ENCODE measurements at places on chromosomes 12 and 14.
A peak's percentile ranks its signal among the peaks of the same experiment; 100 is the strongest.

DNA sequence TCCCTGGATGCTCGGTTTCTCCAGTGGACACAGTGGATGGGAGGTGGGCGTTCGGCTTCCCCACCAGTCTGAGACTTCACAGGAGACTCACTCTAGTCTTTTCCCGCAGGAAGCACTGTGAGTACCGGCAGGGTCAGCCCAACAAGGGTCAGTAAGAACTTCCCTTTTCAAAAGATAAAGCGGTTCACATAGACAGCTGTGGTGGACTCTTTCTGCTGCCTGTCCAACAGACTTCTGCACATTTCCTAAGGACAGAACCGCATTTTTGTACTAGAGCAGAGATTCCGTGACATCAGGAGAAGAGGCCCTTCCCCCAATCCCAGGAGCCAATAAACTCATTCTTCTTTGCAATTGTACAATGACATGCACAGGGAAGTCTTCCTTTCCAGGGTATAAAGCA lies 10.4 kb downstream of the LTBR start:
- DNase-seq, result no peak

DNA sequence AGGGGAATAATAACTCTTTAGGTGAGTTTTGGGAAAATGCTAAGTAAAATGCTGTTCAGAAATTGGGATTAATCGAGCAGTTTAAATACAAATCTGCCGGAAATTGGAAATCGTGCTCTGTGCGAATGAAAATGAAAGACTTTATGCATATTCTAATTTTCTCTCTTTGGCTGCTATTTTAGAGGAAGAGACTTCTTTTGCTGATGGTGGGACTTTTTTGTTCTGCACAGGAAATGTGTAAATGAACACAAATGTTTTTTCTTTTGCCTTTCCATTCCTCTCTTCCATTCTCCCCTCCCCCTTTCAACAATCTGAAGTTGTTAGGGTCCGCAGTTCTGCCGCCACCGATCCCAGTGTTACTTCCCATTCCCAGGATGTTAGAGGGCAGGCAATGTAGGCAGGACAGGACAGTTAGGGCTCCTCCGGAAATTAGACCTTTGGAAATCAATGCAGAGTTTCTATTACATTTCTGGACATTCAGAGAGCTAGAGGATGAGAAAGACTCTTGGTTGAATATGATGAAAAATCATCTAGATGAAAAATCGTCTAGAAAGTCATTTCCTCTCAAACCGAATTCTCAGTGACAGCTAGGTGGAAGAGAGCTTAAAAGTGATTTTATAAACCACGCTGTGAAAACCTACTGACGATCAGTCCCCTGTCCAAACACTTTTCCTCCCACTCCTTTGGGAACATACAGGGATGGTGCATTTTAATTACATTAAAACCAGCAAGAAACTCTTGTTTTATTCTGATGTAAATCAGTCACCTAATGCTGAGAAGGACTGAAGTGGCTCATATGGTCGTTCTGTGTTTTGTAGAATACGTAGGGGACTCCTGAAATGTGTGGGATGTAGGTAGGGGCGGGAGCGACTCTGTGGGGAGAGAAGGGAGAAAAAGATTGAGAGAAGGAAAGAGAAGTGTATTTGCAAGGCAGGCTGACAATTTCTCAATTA lies 17.8 kb downstream of the FOXG1 start:
- no peak for DNase-seq

DNA sequence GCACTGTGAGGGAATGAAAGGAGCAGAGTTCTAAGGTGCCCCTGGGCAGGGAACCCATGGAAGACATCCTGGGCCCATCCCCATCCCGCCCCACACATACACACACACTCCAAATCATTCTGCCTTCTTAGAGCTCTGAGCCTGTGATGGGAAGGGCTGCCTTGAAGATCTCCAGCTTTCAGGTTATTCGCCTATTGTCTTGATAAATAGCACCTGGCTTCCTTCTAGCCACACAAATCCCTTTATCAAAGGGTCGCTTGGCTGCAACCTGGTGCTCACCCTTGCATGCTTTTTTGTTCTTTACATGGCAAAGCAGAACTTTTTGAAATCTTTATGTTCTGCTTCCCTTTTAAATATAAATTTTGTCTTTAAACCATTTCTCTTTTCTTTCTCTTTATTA lies 112.2 kb upstream of the TMTC1 start:
- DNase-seq, result no peak

DNA sequence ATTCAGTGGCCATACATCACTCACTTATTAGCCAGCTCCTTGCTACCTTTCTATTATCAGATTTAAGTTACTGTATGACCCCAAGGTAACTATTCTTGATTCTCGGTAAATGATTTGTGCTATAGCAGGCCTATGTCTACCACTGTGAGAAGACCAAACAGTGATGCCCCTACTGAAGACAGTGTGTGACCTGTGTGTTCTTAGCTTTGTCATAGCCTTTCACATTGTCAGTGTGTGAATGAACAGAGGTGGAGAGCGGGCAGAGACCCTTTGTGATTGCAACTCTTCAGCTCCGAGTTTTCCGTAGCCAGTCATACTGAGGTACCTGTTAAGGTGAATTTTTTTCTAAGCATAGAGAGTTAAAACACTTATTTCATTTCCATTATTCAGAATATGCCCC lies 294.0 kb downstream of the LRFN5 start:
- no peak for DNase-seq

DNA sequence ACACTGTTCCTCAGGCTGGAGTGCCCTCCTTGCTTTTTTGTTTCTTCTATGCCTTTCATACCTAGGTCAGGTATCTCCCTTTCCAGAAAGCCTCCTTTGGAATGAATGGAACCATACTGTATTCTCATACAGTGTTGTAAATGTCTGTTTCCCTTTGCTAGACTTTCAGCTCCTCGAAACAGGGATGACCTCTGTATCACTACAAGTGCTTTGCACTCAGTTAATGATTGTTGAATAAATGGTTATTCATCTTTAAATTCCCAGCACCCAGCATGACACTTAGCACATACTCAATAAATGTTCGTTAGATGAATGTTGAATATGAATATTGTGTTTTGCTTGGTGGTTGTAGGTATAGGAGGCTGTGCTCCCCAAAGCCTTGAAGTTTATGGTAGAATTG lies 5.9 kb upstream of the TULP3 start:
- no peak for DNase-seq

- DNase-seq, result no peak
Observed at GRCh38 chr12:42308390-42308789, 17.5 kb downstream of the ZCRB1 start.

- no peak for DNase-seq
Observed at GRCh38 chr12:71005166-71005565, 84.6 kb upstream of the PTPRR start.

DNA sequence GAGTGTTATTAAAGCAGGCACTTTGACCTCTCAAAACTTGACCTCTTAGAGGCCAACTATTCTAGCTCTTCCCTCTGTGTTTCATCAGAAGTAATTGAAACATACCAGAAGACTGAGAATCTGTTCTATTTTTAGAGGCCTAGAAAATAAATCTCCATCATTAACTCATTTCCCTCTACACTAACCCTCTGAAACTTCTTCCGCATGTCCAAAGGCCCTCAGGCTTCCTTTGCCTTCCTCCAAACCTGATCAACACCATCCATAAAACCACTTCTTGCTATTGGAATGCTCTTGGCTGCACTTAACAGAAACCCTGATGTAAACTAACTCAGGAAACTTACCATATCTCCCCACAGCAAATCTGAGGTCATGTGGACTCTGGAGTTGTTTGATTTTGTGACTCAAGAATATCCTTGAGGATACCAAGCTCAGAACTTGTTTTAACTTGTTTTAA lies 196.4 kb downstream of the RPAP3 start:
- DNase-seq, result peak; percentile 81

DNA sequence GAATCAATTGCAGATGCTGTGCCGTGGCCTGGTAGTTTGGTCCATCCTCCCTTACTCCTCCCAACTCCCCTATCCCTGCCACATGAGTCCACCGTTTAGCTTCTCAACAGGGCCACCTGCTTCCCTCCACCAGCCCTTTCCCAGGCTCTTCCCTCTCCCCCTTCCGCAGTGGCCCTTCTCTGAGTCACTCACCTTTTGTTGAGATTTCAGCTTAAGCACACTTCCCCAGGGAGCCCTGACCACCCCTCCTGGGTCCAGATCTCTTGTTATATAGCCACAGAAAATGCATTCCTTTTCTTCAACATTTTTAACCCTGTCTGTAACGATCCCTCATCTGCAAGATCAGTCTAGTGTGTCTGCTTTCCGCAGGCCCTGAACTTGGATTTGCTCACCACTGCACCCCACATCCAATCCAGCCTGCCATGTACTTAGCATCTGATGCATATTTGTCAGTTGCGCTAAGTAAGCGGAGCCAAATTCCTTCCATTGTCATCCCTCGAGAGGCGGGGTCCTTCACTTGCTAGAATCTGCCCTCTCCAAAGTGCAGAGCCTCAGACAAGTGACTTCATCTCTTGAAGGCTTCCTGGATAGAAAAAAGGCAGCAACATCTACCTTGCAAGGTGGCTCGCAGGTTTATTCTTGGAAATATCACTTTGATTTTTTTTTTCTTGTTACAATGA lies 41.1 kb downstream of the TMEM63C start:
- no peak for DNase-seq

DNA sequence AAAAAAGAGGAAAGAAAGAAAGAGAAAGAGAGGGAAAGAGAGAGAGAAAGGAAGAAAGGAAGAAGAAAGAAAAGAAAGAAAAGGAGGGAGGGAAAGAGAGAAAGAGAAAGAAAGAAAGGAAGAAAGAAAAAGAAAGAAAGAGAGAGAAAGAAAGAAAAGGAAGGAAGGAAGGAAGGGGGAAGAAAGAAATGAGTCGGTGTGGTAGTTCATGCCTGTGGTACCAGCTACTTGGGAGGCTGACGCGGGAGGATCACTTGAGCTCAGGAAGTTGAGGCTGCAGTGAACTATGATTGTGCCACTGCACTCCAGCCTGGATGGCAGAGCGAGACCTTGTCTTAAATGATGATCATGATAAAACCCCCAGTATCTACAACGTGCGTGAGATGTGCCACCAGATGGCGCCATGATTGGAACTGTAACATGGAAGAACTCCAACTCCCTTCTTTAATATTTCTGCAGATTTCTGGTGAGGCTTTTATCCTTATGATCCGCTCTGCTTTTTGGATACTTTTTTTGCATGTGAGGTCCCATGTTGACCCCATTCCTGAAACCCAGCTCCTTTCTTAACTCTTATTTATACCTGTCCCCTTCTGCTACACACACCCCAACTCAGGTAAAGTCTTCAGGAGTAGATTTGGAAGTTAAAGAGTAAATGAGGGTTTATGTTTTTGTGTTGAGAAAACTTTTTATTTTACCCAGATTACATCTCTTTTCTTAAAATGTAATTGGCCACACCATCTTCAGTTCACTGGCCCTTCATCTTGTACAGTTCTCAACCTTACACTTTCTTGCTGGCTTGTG lies 25.6 kb downstream of the RNASE10 start:
- peak; percentile 61 for DNase-seq

DNA sequence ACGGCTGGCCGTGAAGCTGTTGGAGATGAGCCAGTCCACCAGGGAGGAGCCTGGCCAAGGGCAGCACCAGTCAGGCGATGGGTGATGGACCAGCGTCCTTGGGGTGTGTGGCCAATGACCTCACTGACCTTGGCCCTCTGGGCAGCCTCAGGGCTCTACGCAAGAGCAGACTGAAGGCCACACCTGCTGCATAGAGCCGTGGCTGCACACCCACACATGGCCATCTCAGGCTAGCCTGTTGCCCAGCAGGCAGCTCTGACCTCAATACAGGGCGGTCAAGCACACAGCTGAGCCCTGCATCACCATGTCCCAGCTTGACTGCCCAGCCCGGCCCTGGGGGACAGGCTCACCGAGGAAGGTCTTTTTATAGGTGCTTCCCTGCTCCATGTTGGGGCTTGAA lies 19.2 kb downstream of the PLEK2 start:
- no peak for DNase-seq
